ENCODE measurements at places on chromosomes 12 and 14. TPM values are rescaled to one million over a fixed set of nuclear protein-coding genes. Genes with fewer than 3 reads are reported as not detected.

ELK3 gene
- total RNA-seq = 73.8 TPM

CLEC2A gene
- not detected for total RNA-seq

ACOT6 gene
- total RNA-seq = not detected

TMEM132D gene
- total RNA-seq = not detected

LRIG3 gene
- 23.3 TPM for total RNA-seq

DNA sequence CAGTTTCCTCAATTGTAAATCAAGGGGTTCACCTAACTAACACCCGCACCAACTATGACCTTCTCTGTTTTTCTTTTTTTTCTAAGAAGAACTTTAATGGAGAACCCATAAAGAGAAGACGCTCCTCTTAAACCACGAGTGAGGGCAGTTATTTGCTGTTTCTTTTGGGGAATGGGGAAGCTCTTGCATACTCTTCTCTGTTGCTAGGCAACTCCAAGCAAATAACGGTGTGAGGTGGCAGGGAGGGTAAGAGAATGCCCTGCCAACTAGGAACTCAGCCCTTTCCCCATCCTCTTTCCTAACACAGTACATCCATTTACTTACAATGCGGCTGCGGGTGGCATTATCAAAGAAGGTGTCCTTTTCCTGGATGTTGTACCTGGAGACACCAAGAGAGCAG is 114.9 kb downstream of the ANO2 start:
- no peak overlapping the region for H3K4me3 ChIP-seq
- no peaks in the 10 kb centered on the region for H3K36me3 ChIP-seq
- no peaks in the 10 kb centered on the region for H3K4me1 ChIP-seq
- no peak for DNase-seq
- no peaks in the 10 kb centered on the region for H3K27me3 ChIP-seq
- no peak overlapping the region for H3K27ac ChIP-seq

DNA sequence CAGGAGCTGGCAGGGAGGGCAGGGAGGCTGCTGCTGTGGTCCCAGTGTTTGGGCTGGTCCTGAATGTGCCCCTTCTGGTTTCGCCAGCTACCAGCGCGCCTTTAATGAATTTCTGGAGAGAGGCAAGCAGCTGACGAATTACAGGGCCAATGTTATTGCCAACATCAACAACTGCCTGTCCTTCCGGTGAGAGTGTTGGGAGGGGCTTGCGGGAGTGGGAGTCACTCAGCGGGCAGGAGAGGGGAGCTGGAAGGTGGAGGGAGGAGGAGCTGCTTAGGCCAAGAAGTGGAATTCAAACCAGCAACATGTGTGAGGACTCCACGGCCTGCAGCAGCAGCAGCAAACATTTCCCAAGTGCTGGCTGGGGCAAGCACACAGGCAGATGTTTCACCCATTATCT is 7.7 kb downstream of the TNFAIP2 start:
- no peak overlapping the region for H3K27ac ChIP-seq
- H3K4me1 ChIP-seq = no peaks in the 10 kb centered on the region
- H3K4me3 ChIP-seq = no peak overlapping the region
- no peaks in the 10 kb centered on the region for H3K36me3 ChIP-seq
- H3K27me3 ChIP-seq = no peaks in the 10 kb centered on the region
- no peak for DNase-seq

- no peaks in the 10 kb centered on the region for H3K27me3 ChIP-seq
- no peaks in the 10 kb centered on the region for H3K36me3 ChIP-seq
- H3K27ac ChIP-seq = no peak overlapping the region
- DNase-seq = no peak
Observed at GRCh38 chr12:67320614-67321295, 51.6 kb downstream of the CAND1 start.

DNA sequence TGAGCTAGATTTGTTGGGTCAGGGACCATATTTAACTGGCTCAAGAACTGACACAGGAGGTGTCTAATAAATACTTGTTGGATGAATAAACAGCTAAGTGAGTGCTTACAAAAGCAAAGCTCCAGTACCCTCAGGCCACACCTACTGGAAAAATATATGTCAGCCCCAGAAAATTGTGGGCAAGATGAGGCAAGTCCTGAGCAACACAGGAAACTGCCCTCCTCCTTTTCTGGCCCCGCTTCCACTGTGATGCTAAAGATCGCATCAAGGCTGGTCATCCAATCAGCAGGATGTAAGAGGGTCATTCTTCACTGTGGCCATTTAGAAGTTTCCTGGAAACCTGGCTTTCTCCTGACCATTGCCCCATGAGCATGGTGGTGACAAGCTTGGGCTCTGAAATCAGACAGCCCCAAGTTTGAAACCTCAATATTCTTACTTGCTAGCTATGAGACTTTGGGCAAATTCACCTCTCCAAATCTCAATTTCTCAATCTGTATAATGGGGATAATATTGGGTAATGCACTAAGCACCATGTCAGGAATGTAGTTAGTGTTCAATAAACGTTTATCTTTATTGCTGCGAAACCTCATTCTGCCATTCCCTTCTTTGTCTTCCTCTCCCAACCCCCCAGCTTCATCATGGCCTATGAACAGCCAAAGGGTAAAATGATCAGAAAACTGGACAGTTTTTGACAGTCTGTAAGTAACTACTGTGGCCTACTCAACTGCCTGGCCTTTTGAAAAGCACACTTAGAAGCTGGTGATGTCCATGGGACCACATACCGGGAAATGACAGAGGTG is 139.3 kb upstream of the PZP start:
- H3K36me3 ChIP-seq = no peaks in the 10 kb centered on the region
- no peak for DNase-seq
- H3K4me3 ChIP-seq = no peak overlapping the region
- no peaks in the 10 kb centered on the region for H3K27me3 ChIP-seq
- H3K4me1 ChIP-seq = no peaks in the 10 kb centered on the region

DNA sequence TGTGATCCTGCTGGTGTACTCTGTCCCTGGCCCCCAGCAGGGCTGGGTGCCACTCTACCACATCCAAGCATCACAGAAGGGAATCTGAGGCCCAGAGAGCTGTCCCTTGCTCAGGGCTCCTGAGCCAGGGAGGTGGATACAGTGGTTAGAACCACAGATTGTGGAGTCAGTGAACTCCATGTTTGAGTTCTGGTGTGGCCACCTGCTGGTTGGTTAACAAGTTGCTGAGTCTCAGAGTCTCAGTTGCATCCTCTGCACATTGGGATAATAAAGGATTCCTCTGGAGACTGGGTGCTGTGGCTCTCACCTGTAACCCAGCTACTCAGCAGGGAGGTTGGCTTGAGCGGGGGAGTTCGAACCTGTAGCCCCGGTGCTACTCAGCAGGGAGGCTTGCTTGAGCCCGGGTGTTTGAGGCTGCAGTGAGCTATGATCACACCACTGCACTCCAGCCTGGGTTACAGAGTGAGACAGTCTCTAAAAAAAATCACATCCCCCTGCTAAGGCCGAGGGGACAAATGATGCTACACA is 39.4 kb downstream of the MVK start:
- no peak overlapping the region for H3K27ac ChIP-seq
- no peaks in the 10 kb centered on the region for H3K36me3 ChIP-seq
- H3K27me3 ChIP-seq = no peaks in the 10 kb centered on the region
- H3K4me3 ChIP-seq = no peak overlapping the region
- no peak for DNase-seq

DNA sequence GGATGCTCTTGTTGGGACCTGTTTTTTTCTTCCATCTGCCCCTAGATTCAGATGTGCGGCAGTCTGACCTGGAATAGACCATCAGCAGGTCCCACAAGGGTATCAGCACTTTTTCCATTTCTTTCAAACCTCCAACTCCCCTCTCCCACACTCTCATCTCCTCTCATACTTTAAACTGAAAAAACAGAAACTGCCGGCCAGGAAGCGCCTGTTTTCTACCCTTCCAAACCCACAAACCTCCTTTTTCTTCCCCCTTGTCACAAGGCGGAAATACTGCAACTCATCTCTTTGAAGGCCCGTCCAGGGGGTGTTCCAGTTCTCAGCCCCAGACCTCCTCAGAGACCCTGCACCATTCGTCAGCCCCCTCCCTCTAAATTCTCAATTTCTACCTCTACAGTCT is 62.5 kb upstream of the FKBP4 start:
- H3K36me3 ChIP-seq = no peaks in the 10 kb centered on the region
- H3K27me3 ChIP-seq = no peaks in the 10 kb centered on the region
- H3K27ac ChIP-seq = no peak overlapping the region
- H3K4me3 ChIP-seq = no peak overlapping the region

GRCh38 chr14:25086821-25087396 is 37.0 kb upstream of the STXBP6 start:
- H3K4me3 ChIP-seq = no peak overlapping the region
- no peaks in the 10 kb centered on the region for H3K27me3 ChIP-seq
- no peaks in the 10 kb centered on the region for H3K4me1 ChIP-seq
- no peaks in the 10 kb centered on the region for H3K36me3 ChIP-seq
- no peak for DNase-seq

- no peaks in the 10 kb centered on the region for H3K4me1 ChIP-seq
- no peaks in the 10 kb centered on the region for H3K27me3 ChIP-seq
- no peaks in the 10 kb centered on the region for H3K36me3 ChIP-seq
- no peak for DNase-seq
- H3K27ac ChIP-seq = no peak overlapping the region
Observed at GRCh38 chr14:91996948-91997371, 42.9 kb downstream of the TRIP11 start.

DNA sequence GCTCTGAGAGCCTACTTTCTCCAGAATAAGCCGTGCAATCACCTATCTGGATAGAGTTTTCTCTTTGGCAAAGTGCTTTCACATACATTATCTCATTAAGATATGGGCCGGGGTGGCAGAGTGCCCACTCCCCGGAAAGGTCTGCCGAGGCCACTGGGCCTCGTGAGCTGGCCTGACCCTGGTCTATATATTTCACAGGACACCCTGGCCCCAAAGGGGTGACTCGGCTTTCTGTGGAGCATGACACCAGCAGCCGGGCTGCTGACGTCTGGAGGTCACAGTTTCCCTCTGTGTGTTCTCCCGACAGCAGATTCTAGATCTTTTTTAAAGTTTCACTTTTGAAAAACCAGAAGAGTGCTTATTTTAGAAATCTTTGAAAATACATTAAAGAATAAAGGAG is 27.9 kb upstream of the ATP2A2 start:
- H3K27ac ChIP-seq = no peak overlapping the region
- H3K4me1 ChIP-seq = no peaks in the 10 kb centered on the region
- no peaks in the 10 kb centered on the region for H3K27me3 ChIP-seq
- DNase-seq = peak; percentile 83
- no peaks in the 10 kb centered on the region for H3K36me3 ChIP-seq
- H3K4me3 ChIP-seq = no peak overlapping the region

DNA sequence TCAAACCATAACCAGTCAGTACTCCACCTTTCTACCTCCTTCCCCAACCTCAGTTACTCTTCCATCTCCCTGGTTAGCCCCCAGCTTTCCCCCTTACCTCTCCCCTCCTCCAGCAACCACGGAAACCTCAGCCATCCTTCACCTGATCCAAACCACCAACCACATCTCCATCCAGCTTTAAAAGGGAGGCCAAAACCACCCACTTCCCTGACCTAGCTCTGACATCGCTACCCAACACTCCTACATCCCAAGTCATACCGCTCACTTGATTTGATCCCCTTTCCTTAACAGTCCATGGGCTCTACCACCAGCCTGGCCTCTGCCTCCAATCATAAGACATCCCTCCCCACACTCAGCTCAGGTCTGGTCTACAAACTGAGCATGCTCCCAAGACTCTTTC is 1.5 kb downstream of the RAB35 start:
- H3K27me3 ChIP-seq = no peaks in the 10 kb centered on the region
- H3K27ac ChIP-seq = no peak overlapping the region
- H3K4me1 ChIP-seq = peaks cover 5% of the 10 kb centered on the region
- no peaks in the 10 kb centered on the region for H3K36me3 ChIP-seq

GRCh38 chr12:2895511-2895910 is 4.8 kb downstream of the TULP3 start:
- no peaks in the 10 kb centered on the region for H3K36me3 ChIP-seq
- no peak overlapping the region for H3K27ac ChIP-seq
- H3K4me1 ChIP-seq = no peaks in the 10 kb centered on the region
- H3K27me3 ChIP-seq = no peaks in the 10 kb centered on the region
- DNase-seq = no peak
- H3K4me3 ChIP-seq = no peak overlapping the region

- peak overlapping the region; percentile 89 for H3K27ac ChIP-seq
- no peak for DNase-seq
- peaks cover 7% of the 10 kb centered on the region for H3K4me1 ChIP-seq
- H3K27me3 ChIP-seq = no peaks in the 10 kb centered on the region
- H3K4me3 ChIP-seq = no peak overlapping the region
Observed at GRCh38 chr12:67716817-67717216, 68.3 kb downstream of the DYRK2 start.

DNA sequence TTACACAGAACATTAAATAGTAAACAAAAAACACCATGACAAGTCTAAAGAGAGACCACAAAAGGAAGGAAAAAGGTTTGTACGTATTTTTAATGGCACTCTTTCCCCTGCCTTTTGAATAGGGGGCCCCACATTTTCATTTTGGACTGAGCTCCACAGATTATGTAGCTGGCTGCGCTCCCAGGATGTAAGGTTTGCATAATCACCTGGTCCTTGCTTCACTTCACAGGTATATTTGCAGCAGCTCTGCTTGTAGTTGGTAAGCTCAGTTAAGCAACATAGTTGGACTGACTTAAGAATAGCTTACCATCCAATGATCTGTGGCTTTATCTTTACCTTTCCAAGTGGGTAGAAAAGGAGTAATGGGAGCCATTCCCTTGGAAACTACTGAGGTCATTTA is 454.7 kb downstream of the APAF1 start:
- no peak for DNase-seq
- H3K4me1 ChIP-seq = no peaks in the 10 kb centered on the region
- H3K27ac ChIP-seq = no peak overlapping the region
- no peaks in the 10 kb centered on the region for H3K36me3 ChIP-seq
- no peaks in the 10 kb centered on the region for H3K27me3 ChIP-seq

DNA sequence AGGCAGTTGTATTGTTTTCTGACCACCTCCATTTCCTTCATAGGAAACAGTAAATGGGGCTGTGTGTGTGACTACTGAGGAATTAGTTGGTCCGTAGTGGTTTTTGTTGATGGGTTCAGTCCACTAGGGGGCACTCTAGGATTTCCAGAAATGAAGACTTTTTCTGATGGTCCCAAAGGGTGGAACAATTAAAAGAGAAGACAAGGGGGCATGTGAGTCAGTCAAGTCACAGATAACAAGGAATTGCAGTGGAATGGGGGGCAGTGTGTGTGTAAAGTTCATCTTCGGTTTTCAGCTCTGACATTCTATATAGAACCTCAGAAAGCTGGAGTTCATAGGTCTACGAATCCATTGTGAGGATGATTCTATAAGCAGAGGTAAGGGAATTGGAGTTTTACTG is 186.6 kb upstream of the OR4E1 start:
- no peaks in the 10 kb centered on the region for H3K36me3 ChIP-seq
- no peaks in the 10 kb centered on the region for H3K27me3 ChIP-seq
- H3K4me3 ChIP-seq = no peak overlapping the region
- H3K4me1 ChIP-seq = no peaks in the 10 kb centered on the region

Measured in aorta (tissue), 5 donors.